ENCODE measurements at places on chromosomes 7 and 10.

- no peak for DNase-seq
- no peaks in the 10 kb centered on the region for H3K27me3 ChIP-seq
- H3K4me3 ChIP-seq: no peak overlapping the region
- H3K4me1 ChIP-seq: peaks cover 3% of the 10 kb centered on the region
These were observed 6.7 kb upstream of the PAXIP1 start for GRCh38 chr7:155009570-155010157.

DNA sequence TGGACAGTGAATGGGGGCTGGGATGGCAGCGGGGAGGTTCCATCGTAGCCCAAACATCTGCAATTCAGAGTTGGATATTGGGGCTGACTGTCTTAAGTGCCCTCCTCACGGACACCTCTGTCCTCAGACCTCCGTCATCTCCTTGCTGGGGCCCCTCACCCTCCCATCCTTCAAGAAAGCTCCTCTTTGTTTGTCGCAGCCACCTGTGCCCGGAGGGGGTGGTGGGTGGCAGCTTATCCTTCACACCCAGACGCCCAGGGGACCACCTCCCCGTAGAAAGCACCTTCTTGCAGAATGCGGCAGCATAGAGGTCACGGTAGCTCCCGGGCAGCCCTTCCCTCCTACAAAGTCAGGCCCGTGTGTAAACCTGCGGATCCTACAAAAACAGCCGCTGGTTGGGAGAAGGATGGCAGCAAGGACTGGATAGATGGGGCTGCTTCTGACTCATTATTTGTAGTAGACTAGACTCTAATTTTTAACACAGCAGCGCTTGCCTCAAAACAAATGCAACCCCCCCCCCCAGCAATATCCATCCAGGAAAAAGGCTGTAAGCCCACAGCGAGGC is 1.3 kb upstream of the PTPRN2 start:
- DNase-seq: no peak
- no peaks in the 10 kb centered on the region for H3K27me3 ChIP-seq
- H3K36me3 ChIP-seq: no peaks in the 10 kb centered on the region

- H3K27ac ChIP-seq: no peak overlapping the region
- no peak for DNase-seq
- H3K36me3 ChIP-seq: no peaks in the 10 kb centered on the region
These were observed 325.5 kb upstream of the C7orf33 start for GRCh38 chr7:148264933-148265557.

- no peak overlapping the region for H3K4me3 ChIP-seq
- no peak for DNase-seq
- no peaks in the 10 kb centered on the region for H3K36me3 ChIP-seq
- no peaks in the 10 kb centered on the region for H3K4me1 ChIP-seq
- H3K27me3 ChIP-seq: no peaks in the 10 kb centered on the region
These were observed 13.3 kb upstream of the EXOC6 start for GRCh38 chr10:92834986-92835385.
